HFFc6 (cell line): ENCODE measurements at places on chromosomes 2 and 18. TPM values are rescaled to one million over a fixed set of nuclear protein-coding genes. Genes with fewer than 3 reads are reported as not detected.

Gene MPV17
- total RNA-seq, result 76.2 to 85.7 TPM (median 82.3 TPM) in 3 replicates

Gene GPBAR1
- total RNA-seq, result 0.17 TPM in 1 of 3 replicates, not detected in the others

GRCh38 chr2:176038694-176039093 lies 36.6 kb upstream of the LNPK start:
- no peak for DNase-seq

- peak; percentile 12 for DNase-seq
Measured at GRCh38 chr2:74886811-74887210, 52.9 kb downstream of the HK2 start.

GRCh38 chr2:29990129-29990528 lies 68.7 kb upstream of the ALK start:
- DNase-seq, result no peak

DNA sequence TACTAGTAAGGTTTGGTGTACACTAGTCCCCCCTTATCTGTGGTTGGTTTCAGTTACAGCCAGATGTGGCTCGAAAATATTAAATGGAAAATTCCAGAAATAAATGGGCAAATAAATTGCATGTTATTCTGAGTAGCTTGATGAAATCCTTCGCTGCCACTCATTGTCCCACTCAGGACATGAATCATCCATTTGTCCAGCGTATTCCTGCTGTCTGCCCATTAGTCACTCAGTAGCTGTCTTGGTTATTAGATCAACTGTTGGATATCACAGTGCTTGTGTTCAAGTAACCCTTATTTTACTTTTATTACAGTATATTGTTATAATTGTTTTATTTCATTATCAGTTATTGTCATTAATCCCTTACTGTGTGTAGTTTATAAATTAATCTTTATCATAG lies 21.7 kb downstream of the ZDBF2 start:
- peak; percentile 41 for DNase-seq

GRCh38 chr2:206311026-206311425 lies 36.6 kb downstream of the ZDBF2 start:
- no peak for DNase-seq

- DNase-seq, result no peak
Measured at GRCh38 chr18:44411262-44411905, 269.3 kb upstream of the SETBP1 start.

GRCh38 chr2:174603280-174603679 lies 5.7 kb upstream of the WIPF1 start:
- peak; percentile 70 for DNase-seq

GRCh38 chr2:85222792-85223191 lies 89.6 kb downstream of the TCF7L1 start:
- DNase-seq, result no peak

Gene STEAP3
- total RNA-seq, result 18.2 to 32.3 TPM (median 20.6 TPM) in 3 replicates

Gene CFAP221
- not detected in 3 replicates for total RNA-seq

DNA sequence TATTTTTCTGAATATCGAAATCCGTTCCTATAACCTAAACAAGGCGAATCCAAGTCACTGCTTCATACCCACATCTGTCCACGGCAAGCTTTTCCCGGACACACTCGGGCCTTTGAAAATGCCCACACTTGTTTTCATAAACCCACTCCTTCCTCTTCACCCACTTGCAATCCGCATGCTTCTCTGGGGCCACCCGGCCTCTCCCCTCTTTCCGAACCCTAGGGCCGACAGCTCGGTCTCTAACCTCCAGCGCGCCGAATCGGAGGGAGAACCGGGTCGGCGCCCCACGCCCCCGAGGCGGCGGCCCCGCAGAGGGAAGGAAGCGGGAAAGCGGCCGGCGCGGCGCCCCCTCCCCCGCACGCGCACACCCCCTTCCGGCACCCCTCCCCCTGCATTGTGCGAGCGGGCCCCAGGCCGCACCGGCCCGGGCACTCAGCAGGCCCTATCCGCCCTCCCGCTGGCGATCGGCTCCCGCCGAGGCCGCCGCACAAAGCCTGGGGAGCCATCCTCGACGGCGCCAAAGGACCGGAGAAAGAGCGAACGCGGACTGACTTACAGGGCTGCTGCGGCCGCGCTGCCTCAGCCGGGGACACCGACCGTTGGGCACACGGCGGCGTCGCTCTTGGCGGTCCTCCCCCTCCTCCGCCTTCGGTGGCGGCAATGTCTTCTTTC lies 467 bp downstream of the PUM2 start:
- no peak for DNase-seq

DNA sequence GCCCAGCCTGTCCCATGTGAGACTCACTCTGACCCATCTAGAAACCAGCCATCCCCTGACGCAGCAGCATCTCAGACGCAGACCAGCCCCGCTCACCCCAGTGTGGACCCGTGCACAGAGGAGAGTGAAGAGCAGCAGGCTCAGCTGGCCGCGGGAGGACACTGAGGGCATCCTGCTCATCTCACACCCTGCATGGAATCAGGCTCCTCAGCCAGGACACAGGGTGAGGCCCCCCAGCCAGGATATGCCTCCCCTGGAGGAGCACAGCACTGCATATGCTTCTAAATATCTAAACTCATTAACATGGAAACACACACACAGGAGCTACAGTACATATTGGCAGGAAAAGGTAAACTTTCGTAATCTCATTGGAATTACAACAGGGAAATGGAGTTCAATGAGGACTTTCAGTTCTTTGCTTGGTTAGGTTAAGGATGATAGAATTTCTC lies 34.4 kb downstream of the NEMP2 start:
- DNase-seq, result no peak

- DNase-seq, result no peak
Measured at GRCh38 chr18:47689371-47689770, 241.1 kb downstream of the SMAD2 start.

Gene STRN
- total RNA-seq, result 19.0 to 22.4 TPM (median 19.2 TPM) in 3 replicates

Gene RNF138
- total RNA-seq, result 8.3 to 18.7 TPM (median 14.4 TPM) in 3 replicates

GRCh38 chr2:37344453-37345361 lies at the start of gene QPCT:
TSS of gene QPCT (plus strand) at chr2:37344630. CDS start at chr2:37344732, 102 bp downstream.
- DNase-seq, result peak; percentile 43

GRCh38 chr2:241198381-241199279 lies 10.2 kb downstream of the ANO7 start:
- no peak for DNase-seq

Gene CKAP2L
- 12.1 to 31.7 TPM (median 20.1 TPM) in 3 replicates for total RNA-seq

DNA sequence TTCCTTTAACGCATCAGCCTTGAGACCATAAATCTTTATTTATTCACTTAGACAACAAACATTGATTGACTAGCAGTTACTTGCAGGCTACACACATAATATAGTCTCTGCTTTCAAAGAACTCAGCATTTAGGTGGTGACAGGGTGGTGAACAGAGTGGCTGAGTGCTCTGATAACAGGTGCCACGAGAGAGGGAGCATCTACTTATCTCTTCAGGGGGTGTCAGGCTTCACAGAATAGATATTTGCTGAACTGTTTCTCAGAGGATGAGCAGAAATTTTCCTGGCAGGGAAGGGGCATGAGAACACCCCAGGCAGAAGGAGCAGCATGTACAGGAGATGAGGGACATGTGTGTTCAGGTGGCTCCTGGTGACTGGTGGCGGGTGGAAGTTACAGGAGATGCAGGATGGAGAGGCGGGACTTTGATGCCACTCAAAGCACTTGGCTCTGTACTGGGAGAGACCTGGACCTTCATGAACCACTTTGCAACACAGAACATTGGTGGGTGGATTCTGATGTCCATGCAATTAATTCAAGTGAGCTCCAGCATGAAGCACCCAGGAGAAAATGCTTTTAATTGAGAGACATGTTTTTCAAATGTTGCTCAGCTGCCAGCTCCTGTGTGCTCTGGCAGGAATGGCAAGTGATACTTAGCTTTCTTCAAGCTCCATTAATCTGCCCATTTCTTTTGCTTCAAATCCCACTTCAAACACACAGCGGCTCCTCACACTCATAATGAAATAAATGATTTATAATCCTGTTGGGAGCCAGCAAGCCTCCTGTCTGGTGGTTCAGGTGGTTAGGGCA lies 248.9 kb downstream of the MYCN start:
- DNase-seq, result no peak

DNA sequence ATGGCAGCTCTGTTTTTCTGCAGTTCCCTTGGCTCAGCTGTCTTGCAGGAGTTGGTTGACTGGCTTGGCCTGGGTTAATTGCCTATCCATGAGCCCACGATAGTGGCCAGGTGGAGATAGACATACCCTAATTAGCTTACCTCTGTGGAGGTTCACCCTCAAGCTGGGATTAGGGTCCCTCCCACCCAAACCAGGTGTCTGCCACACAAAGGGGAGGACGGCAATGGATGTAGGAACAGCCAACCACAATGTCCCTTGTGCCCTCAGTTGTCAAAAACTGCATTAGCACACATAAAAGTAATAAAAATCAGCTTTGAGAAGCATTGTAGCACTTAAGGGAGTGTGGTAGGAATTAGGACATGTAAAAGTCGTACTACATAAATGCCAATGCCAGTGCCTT lies 4.2 kb downstream of the CYP27A1 start:
- no peak for DNase-seq

DNA sequence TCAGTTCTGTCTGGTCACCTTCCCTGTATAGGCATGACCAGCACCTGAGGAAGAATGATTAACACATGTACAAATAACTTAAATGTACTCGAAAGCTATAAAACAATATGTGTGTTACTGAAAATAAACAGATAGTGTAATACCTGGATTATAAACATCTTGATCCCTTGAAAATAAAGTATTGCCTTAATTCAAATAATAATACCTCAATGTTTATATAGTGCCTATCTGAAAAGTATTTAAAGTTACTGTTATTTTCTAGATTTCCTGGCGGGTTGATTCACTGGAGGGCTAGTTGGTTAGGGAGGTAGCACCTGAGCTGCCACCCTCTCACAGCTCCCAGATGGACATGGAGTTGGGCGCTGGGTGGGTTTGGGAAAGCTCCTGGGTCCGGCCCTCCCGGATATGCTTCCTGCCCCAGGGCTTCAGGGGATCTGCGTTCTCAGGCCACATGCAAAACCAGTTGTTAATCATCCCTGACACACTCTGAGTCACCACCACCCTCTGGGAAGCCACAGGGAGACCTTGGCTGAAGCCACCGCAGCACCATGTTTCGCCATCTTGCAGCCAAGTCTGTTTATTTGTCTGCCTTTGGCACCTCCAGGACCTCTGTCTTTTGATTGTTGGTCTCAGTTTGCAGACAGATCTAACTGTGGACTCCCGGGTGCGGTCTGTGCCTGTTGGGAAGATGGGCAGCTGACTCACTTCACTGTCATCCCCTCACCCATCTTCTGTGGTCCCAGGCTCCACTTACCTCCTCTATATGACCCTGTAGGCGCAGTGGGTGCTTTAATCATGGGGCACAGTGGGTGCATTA lies 35.3 kb downstream of the RAB31 start:
- DNase-seq, result peak; percentile 94

GRCh38 chr2:215791481-215791937 lies 221.8 kb downstream of the MREG start:
- no peak for DNase-seq

DNA sequence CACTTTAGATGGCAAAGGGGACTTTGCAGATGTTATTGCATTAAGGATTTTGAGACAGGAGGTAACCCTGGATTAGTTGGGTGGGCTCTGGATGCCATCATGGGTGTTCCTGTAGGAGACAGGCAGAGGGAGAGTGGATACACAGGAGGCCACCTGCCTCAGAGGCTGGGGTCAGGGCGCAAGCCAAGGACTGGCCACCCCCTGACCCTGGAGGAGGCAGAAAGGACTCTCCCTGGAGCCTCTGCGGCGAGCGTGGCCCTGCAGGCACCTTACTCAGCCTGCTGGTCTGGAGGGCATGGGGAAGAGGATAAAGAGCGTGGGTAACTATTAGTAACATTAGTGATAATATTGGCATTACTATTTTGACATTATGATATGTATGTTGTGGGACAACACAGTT lies 21.6 kb upstream of the OTOS start:
- DNase-seq, result no peak

DNA sequence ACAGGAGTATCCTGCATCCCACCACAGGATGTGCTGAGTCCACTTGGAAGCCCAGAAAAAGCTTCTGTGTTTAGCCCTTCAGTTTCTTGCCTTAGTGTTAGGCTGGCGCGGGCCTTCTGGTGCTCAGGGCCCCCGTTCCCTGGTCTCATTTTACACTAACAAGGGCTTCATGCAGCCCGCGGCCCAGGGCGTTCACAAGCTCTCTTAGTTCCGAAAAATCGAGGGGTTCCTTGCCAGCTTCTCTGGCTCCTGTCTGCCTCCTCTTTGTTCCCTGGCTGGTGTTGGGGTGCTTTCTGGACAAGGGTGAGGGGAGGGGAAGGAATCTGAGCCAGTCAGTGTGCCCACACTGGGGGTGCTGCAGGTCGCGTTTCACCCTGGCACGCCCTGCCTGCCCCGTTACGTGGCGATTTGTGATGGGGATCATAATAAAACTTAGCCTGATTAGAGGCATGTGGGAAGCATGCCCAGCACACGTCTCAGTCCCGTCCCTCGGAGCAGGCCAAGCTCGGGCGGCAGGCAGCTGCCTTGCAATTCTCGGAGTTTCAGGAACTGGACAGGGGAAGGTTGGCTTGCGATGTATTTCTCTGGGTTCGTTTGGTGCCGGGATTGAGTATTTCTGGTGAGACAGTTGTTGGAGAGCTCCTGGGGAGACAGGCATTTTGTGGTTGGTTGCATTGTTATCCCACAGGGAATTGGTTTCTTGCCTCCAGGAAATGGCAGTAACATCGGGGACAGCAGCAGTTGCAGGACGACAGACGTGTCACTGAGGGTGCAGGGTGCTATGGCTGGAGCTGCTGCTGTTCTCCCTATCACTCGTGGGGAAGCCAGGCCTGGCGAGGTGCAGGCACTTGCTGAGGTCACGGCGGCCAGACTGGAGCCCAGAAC lies 22.9 kb downstream of the SH3BP4 start:
- DNase-seq, result peak; percentile 71

Gene ERBB4
- total RNA-seq, result not detected in 3 replicates

- DNase-seq, result no peak
Measured at GRCh38 chr2:108058576-108059137, 72.3 kb downstream of the SLC5A7 start.

DNA sequence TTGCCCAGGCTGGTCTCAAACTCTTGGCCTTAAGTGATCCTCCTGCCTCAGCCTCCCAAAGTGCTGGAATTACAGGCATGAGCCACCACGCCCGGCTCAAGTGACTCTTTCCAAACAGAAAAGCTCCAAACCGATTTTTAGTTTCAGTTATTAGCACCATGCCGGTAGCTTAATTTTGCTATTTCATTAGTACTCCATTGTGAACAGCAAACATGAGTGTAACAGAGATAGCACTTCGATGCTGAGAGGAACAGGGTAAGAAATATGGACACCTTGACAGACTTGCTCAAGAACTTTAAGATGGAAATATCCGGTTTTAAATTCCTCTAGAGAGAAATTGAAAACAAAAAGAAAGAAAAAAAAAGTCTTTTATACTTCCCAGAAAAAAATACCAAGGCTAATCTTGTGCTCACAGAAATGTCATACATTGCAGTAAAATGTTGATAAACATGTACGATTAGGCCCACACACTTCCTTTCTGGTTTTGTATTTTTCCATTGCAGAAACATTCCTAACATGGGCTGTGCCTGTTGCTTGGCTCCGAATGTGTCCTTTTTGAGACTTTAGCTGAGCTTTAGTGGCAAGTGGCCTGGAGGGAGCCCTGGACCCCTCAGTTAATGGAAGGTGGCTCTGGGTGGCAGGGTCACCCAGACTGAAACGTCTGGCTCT lies 18.3 kb downstream of the FHL2 start:
- DNase-seq, result no peak

GRCh38 chr18:55251254-55251971 lies 292.2 kb upstream of the CCDC68 start:
- no peak for DNase-seq

Gene MROH2A
- not detected in 3 replicates for total RNA-seq

Gene FBXO41
- 0.77 to 1.6 TPM (median 0.88 TPM) in 3 replicates for total RNA-seq

GRCh38 chr2:213229814-213230213 lies 54.5 kb upstream of the SPAG16 start:
- DNase-seq, result peak; percentile 71
